ENCODE measurements at places on chromosomes 12 and 14.
A peak's percentile ranks its signal among the peaks of the same experiment; 100 is the strongest.

- no peak for DNase-seq
Measured at GRCh38 chr14:98999901-99000300, 272.1 kb downstream of the BCL11B start.

DNA sequence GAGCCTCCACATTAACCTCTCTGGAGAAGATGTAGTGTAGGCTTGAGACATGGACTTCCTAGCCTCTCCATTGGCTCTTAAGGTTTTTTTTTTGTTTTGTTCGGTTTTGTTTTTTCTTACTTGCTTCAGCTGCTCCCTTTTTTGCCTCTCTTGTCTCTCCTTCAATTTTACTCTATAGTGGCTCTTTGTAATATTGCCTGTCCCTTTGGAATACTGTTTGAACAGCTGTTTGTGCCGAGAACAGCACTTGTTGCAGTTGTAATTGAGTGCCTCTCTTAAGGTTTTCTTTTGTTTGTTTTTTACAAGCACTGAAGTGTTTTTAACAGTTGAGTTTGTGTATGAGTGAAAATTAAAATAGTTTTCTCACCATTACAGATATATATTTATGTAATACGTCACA lies 567.7 kb downstream of the LRFN5 start:
- DNase-seq: no peak

DNA sequence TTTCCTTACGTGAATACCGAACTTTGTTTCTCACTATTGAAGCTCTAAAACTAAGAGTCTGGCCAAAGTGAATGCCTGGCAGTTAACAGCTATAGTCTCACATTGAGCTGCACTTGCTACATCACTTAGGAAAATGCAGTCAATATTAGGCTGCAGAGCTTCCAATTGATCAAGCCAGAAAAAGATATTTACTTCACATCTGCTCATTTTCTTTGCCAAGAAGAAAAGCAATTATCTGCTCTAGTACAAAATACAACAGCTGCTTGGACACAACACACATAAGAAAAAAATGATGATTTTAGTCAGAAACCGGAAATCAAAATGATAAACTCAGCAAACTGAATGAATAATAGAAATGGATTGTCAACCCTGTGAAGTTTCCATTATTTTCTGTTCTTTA lies 45.4 kb downstream of the TMTC1 start:
- no peak for DNase-seq

DNA sequence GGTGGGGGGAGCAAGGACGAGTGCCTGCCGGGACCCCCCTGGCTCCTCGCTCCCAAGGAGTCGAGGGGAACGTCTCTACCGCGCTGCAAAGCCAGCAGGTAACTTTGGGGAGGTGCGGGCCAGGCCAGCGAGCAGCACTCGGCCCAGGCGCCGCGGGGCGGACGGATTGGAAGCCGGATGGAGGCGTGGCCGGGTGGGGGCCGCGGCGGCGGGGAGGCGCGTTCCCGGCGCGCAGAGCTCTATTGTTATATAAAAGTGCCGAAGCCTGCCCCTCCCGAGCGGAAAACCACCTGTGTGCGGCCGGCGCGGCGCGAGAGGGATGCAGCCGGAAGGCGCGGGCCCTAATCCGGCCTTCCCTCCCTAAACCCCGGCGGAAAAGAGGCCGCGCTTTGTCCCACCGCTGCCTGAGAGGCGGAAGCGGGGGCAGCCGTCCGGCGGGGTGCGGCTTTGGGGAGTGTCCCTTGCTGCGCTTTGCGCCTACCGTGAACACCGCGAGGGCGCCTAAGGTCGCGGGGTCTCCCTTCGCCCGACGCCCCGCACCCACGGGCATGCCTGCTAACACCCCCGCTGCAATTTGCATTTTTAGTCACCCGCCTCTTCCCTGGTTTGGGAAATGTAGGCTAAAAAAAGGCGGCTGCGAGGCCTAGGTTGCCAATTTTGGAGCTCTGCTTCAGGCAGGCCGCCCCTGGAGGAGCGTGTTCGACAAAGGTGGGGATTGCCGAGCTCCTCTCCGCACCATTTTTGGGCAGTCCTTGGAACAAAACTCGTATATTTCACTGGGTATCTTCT lies 1.7 kb upstream of the DUSP6 start:
- DNase-seq: peak; percentile 30

DNA sequence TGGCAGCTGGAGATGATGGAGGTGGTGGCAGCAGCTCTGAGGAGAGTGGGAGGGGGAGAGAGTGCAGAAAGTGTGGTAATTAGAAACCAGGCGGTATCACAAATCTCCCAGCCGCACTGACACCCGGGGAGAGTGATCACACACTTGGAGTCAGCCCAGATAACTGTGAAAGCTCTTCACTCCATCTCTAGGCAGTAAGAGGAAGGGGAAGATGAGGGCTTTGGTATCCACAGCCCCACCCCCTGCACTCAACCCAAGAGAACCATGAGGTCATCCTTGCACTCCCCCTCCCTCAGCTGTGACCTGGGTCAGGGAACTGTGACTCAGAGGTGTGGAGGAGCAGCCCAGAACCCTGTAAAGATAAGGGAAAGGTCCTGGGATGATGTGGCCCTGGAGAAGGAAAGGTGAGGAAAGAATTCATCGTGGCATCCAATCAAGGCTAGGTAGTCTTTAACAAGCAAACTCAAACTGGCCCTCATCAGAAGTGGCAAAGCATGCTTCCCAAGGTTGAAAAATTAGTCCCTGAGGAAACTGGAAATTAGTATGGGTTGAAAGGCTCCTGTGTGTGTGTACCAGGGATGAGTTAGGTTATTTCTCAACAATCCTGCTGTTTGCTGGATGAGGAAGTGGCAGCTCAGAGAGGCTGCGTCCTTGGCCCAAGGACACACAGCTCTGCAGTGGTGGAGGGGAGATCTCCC lies 111.0 kb upstream of the LHX5 start:
- no peak for DNase-seq

GRCh38 chr12:53478865-53479264 lies 20.4 kb downstream of the MAP3K12 start:
- no peak for DNase-seq

- no peak for DNase-seq
Measured at GRCh38 chr12:94245631-94246383, 97.4 kb downstream of the PLXNC1 start.

GRCh38 chr14:77066578-77067172 lies 31.4 kb upstream of the CIPC start:
- DNase-seq: no peak

- DNase-seq: no peak
Measured at GRCh38 chr12:64009321-64010068, 165.0 kb downstream of the SRGAP1 start.
